ENCODE measurements at places on chromosomes 2 and 18.

GRCh38 chr18:12621742-12622306 lies 36.1 kb downstream of the SPIRE1 start:
- DNase-seq, result no peak

DNA sequence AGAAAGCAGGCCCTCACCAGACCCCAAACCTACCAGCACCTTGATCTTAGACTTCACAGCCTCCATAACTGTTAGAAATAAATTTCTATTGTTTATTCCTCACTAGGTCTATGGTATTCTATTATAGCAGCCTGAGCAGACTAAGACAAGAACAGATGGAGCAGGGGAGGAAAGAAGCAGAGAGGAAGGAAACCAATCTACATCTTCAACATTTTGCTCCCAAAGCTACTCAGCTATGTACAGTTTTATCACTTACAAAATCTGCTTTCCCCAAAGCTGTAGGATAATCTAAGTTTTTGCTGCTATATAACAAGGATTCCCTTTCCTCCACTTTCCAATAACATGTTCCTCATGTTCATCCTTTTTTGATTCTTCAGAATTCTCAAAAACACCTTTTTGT lies 274.4 kb upstream of the CHAC2 start:
- DNase-seq, result no peak

- no peak for DNase-seq
These were observed 174.6 kb downstream of the NCK2 start for GRCh38 chr2:105919191-105919811.

- DNase-seq, result no peak
These were observed 573.8 kb downstream of the TSN start for GRCh38 chr2:122329278-122329677.

- DNase-seq, result no peak
These were observed 27.5 kb upstream of the FAM124B start for GRCh38 chr2:224429441-224429810.

- no peak for DNase-seq
These were observed 98.6 kb downstream of the C1QL2 start for GRCh38 chr2:119059940-119060339.

DNA sequence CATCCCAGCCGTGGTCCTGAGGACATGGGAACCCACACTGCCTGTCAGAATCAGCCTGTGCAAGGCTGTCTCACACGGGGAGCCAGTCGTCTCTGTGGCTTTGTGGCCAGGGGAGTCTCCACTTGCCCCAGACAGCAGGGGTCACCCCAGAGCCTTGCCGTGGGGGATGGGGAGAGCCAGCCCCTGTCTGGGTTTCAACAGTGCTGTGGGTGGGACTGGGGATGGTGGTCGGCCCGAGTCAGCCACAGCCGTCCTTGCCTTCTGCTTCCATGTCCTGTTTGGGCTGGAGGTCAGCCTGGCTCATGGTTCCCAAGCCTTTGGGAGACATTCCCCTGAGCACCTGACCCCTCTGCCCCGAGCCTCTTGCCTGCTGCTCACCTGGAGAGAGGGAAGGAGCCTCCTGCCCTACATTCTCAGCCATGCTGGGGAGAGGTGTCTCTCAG lies 19.6 kb downstream of the GPR35 start:
- no peak for DNase-seq

DNA sequence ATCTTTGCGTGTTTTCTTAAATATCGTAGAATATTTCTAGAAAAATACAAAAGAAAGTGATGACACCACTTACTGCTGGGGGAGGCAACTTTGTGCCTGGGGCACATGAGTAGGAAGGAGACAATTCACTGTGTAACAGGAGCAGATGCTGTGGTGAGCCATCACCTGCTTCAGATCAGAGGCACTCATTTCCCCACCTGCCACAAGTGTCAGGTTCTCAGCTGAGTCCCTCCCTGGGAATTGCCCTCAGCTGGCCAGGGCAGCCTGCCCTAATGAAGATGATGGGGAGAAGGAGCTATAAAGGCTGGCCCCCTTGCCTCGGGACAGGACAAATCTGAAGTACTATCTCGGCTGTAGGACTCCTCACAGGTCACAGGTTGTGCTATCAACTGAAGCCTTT lies 322.8 kb downstream of the STK39 start:
- no peak for DNase-seq

- no peak for DNase-seq
These were observed 97.3 kb upstream of the MCFD2 start for GRCh38 chr2:47012866-47013265.

- no peak for DNase-seq
These were observed 202.3 kb downstream of the SPP2 start for GRCh38 chr2:234252772-234253171.

- no peak for DNase-seq
These were observed 28.9 kb upstream of the NT5DC4 start for GRCh38 chr2:112691881-112692281.

DNA sequence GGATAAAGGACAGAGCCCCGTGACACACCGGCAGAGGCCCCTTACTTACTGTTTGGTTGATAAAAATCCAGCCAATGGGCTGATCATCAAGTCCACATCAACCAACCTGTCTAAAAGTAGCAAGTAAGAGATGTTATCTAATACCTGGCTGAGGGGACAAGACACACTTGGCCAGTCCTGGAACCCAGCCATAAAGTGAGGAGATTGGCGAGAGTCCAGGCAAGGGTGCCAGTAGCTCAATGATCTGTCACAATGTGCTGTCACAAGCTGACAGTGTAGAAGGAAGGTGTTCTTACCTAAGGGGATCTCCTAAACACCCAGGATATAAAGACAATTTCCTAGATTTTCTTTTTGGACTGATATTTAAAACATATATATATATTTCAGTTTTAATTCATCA lies 61.7 kb upstream of the IL1R2 start:
- DNase-seq, result no peak

DNA sequence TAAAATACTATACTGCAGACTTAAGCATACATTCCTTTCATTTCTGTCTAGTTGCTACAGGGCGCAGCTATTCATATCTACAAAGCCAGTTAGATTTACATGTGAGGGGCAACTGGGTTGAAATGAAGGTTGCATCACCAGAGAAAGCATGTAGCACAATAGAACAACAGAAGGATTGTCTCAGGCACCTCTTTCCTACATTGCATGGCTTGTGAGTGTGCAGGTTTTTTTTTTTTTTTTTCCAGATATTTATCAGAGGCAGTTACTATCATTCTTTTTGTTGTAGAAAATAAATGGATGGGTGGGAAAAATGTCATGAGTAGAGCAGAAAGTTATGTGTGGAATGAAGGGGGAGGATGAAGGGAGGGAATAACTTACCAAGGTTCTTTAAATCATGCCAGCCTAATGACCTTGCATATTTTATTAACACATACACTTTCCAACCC lies 86.8 kb downstream of the ERBB4 start:
- no peak for DNase-seq

DNA sequence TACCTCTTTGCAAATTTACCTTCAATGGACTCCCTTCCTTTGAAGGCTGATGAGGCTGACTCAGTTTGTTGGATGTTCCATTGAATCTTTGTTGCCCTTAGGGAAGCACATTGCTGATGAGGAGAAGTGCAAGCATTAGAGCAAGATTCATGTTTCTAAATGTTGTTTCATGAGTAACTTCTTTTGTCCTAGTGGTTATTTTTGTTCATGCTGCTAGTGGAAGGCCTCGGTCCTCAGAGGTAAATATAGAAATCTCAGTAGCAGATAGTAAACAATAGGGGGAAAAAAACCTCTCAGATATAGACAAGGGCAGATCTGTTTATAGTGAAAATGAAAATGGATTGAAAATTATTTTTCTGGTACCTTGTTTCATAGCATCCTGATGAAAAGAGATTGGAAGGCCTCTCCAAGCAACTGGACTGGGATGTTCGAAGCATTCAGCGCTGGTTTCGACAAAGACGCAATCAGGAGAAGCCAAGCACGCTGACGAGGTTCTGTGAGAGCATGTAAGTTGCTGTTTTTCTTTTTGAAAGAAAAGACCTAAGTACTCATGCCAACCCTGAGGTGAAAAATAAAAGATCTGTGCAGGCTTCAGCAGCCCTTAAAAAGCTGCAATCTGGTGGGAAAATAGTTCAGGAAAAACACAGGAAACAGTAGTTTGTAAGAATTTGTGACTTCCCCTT lies 104.9 kb downstream of the CERS6 start:
- no peak for DNase-seq
